ENCODE measurements at places on chromosomes 3 and 15. TPM values are rescaled to one million over a fixed set of nuclear protein-coding genes. Genes with fewer than 3 reads are reported as not detected.
A peak's percentile ranks its signal among the peaks of the same experiment; 100 is the strongest.

GRCh38 chr3:37245003-37245402 lies 70.6 kb upstream of the LRRFIP2 start:
- H3K36me3 ChIP-seq, result peaks cover 5% of the 10 kb centered on the region
- H3K4me3 ChIP-seq, result peak overlapping the region; percentile 100
- H3K27me3 ChIP-seq, result no peaks in the 10 kb centered on the region

The IQCH gene
- 11.3 TPM for total RNA-seq

GRCh38 chr15:88619796-88620195 lies 1.3 kb upstream of the AEN start:
- H3K36me3 ChIP-seq, result peaks cover 70% of the 10 kb centered on the region
- no peaks in the 10 kb centered on the region for H3K4me1 ChIP-seq
- H3K4me3 ChIP-seq, result peak overlapping the region; percentile 74
- DNase-seq, result peak; percentile 43
- no peaks in the 10 kb centered on the region for H3K27me3 ChIP-seq
- H3K27ac ChIP-seq, result no peak overlapping the region

DNA sequence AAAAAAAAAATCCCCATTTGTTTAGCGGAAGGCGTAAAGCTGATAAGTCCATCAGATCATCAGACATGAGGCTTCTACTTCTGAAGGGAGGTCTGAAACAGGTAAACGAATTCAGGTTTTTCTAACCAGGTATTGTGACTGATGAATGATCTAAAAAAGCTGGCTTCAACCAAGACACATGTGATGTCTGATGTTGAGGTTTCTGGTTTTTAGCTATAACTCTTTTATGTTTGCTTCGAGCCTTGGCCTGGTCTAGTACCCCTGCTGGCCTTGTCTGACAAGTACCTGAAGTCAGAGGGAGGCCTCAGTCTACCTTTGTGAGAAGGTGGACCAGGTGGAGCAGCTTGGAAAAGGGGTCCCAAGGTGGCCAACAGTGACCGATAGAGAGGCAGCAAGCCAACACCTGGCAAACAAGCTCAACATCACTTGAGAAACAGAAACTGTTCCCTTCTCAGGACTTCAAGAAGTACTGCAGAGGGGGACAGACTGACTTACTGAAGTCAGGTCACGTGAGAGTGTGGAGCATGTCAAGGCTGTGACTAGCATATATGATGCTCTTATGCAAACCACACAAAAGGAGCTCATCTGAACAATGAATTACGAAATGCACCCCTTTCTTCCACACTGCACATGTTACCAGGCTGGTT lies 33.0 kb upstream of the CA12 start:
- no peak overlapping the region for H3K4me3 ChIP-seq
- no peak for DNase-seq
- no peaks in the 10 kb centered on the region for H3K4me1 ChIP-seq
- no peaks in the 10 kb centered on the region for H3K27me3 ChIP-seq
- H3K27ac ChIP-seq, result no peak overlapping the region

The SLC28A1 gene
- total RNA-seq, result not detected

- no peaks in the 10 kb centered on the region for H3K4me1 ChIP-seq
- H3K36me3 ChIP-seq, result no peaks in the 10 kb centered on the region
- no peak overlapping the region for H3K4me3 ChIP-seq
- no peak for DNase-seq
- H3K27ac ChIP-seq, result no peak overlapping the region
These were observed 390.4 kb downstream of the ZBTB20 start for GRCh38 chr3:114756506-114757279.

DNA sequence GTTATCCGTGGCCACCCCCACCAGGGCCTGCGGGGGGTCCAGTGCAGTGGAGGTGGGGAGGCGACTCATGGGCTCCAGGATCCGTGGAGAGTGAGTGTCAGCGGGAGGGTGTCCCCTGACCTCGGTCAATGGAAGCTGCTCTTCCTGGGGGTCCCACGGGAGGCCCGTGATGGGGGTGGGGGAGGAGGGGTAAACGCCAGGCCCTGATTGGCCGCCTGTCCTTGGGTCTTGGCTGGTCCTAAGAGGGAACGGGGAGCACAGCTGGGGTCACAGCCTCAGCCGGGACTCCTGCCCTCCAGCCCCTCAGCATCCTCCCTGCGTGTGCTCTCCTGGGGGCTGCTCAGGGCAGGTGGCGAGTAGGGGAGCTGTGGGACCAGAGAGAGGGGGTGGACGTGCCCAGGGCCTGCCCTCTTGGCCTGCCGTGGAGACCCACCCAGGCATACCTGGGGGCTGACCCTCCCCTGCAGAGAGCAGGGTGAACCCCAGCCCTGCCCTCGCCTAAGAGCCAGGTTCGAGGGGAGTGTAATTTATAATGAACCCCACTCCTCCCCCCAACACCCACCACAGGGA lies 184.6 kb downstream of the GOLGA6L6 start:
- H3K4me3 ChIP-seq, result no peak overlapping the region
- no peaks in the 10 kb centered on the region for H3K27me3 ChIP-seq
- no peaks in the 10 kb centered on the region for H3K36me3 ChIP-seq
- no peak overlapping the region for H3K27ac ChIP-seq

The MNS1 gene
- 0.27 TPM for total RNA-seq

DNA sequence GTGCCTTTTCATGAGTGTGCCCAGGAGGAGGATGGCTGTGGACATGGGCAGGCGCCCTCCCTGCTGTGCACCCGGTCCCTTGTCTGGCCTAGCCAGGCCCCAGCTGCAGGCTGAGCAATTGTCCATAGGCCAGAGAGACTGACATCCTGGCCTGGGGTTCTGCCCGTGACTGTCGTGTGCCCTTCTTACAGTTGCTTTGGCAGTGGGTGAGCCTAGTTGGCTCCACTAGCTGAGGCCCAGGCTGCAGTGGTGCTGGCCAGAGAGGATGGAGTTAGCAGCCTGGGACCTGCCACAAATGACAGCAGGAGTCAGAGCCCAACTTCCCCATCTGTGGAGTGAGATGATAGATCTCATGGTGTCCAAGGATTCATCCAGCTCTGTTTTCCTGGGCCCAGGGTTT lies 9.0 kb upstream of the CHRNB4 start:
- no peaks in the 10 kb centered on the region for H3K27me3 ChIP-seq
- no peaks in the 10 kb centered on the region for H3K36me3 ChIP-seq
- DNase-seq, result no peak
- H3K4me3 ChIP-seq, result no peak overlapping the region

DNA sequence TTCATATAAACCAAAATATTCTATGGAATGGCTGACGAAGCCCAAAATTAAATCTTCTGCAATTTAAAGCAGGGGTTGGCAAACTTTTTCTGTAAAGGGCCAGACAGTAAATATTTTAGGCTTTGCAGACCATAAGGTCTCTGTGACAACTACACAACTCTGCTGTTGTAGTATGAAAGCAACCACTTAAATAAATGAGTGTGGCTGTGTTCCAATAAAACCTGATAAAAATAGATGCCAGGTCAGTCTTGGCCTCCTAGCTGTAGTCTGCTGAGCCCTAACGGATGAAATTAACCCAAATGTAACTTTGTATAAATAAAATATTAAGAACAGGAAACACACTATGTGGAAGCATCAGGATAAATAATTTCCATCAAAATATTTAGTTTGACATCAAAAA lies 104.2 kb downstream of the FBXL22 start:
- H3K4me1 ChIP-seq, result no peaks in the 10 kb centered on the region
- H3K4me3 ChIP-seq, result no peak overlapping the region
- no peak for DNase-seq
- H3K27me3 ChIP-seq, result no peaks in the 10 kb centered on the region
- H3K36me3 ChIP-seq, result peaks cover 36% of the 10 kb centered on the region

DNA sequence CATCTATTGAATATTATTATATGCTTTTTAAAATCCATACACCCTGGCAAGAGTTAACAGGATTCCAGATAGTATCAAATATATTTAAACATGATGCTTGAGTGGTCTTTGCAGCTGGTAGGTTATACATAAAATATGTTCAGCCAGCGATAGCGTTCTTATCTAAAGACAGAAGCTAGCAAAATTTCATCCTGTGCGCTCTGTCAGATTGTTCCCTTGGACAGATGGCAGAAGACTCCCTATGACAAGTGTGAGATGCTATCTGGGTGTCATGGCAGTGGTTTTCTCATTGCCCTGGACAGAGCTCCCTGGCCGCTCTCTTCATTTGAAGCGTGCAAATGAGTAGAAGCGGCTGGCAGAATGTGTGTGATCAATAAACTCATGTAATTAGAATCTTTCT lies 175.2 kb upstream of the SOX14 start:
- H3K27ac ChIP-seq, result no peak overlapping the region
- no peak overlapping the region for H3K4me3 ChIP-seq
- H3K4me1 ChIP-seq, result no peaks in the 10 kb centered on the region
- H3K36me3 ChIP-seq, result no peaks in the 10 kb centered on the region
- no peaks in the 10 kb centered on the region for H3K27me3 ChIP-seq

GRCh38 chr3:151452368-151452767 lies 8.5 kb downstream of the IGSF10 start:
- no peaks in the 10 kb centered on the region for H3K36me3 ChIP-seq
- H3K27ac ChIP-seq, result no peak overlapping the region
- H3K4me1 ChIP-seq, result no peaks in the 10 kb centered on the region
- no peak for DNase-seq

All from endodermal cell (in vitro differentiated cells).